Ovary (tissue), 10 donors: ENCODE measurements at places on chromosomes 11 and 22. TPM values are rescaled to one million over a fixed set of nuclear protein-coding genes. Genes with fewer than 3 reads are reported as not detected.

MUC5AC gene
- not detected for polyA plus RNA-seq

ELMOD1 gene
- 0.17 TPM for polyA plus RNA-seq

FERMT3 gene
- 6.4 TPM for polyA plus RNA-seq

CARD18 gene
- polyA plus RNA-seq, result not detected

CD3G gene
- 0.17 TPM for polyA plus RNA-seq

MPZL2 gene
- 9.6 TPM for polyA plus RNA-seq

TCN1 gene
- polyA plus RNA-seq, result not detected

RTN4RL2 gene
- not detected for polyA plus RNA-seq

DNA sequence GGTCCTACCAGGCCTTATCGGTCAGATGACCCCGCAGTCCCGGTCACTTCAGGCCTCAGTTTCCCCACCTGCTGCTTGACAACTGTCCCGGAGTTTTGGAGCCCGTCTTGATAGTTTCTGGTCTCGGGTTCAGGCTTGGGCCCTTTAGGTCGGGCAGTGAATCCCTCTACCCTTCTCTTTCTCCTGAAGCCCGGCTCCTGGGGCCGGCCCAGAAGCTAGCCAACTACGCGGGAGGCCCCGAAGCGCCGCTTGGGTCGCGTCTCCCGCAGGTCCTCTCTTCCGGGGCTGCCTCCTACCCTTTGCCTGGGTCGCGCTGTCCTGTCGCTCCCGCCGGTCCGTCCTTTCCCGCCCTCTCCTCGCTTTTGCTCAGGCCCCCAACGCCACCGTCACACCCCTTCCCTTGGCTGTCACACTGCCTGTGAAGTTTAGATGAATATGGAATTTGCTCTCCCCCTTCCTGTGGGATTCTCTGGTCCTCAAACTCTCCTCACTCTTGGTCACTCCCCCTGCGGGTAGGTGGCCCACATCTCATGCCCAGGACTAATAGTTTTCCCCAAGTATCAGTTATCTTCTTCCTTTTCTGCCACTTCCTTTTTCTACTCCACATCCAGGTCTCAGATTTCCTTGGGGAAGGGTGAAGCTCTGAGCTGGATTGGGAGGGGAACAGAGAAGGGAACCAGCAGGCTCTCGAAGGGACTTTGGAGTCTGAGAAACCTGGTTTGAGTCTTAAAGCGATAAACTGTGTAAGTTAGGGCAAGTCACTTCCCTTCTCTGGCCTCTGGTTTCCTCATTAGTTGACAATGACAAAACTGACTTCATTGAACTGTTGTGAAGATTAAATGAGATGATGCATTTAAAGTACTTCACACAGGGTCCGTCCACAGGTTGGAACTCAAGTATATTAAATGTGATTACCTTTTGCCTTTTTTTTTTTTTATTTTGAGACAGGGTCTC, 790 bp downstream of the RAB1B start:
- DNase-seq, result no peak

DNA sequence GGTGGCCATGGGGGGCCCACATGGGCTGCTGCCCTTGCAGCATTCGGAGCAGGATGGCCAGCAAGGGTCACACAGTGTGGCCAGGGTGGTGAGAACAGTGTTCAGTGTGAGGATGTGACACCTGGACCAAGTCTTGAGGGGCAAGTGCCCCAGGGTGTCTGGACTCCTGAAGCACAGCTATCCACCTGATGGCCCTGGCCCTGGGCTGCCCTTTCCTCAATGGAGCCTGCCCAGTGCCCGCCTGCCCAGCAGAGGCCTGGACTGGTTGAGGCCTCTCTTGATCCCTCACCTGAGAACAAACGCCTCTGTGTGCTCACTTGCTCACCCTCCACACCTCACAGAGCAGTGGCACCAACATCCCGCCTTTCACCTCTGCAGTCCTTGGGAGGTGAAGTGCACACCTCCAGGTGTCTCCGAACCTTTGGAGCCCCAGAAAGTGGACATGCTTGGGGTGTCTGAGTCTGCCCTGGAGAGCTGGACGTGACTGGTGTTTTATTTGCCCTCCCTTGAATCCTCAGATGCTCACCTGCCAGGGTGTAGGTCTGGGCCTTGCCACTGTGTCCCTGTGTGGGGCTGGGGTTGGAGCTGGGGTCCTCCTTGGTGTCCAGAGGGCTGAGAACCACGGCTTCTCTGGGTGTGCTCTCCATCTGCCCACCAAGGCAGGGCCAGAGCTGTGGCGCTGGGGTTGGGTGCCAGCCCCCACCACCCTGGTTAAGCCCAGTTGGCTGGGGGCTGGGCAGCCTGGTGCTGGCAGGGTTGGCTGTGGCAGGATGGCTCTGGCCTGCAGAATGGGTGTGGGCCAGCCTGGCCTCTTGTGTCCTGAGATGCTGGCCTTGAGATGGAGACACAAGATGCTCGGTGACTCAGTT, 3.8 kb upstream of the MUC2 start:
- peak; percentile 4 for DNase-seq

GRCh38 chr11:63491636-63492372, 837 bp upstream of the PLAAT5 start:
- DNase-seq, result no peak

- no peak for DNase-seq
Observed at GRCh38 chr22:41003066-41003465, 51.9 kb downstream of the RBX1 start.

- DNase-seq, result no peak
Observed at GRCh38 chr11:75946531-75947530, 131.8 kb downstream of the UVRAG start.

- DNase-seq, result peak; percentile 31
Observed at GRCh38 chr11:74570266-74571061, 21.9 kb upstream of the POLD3 start.

DNA sequence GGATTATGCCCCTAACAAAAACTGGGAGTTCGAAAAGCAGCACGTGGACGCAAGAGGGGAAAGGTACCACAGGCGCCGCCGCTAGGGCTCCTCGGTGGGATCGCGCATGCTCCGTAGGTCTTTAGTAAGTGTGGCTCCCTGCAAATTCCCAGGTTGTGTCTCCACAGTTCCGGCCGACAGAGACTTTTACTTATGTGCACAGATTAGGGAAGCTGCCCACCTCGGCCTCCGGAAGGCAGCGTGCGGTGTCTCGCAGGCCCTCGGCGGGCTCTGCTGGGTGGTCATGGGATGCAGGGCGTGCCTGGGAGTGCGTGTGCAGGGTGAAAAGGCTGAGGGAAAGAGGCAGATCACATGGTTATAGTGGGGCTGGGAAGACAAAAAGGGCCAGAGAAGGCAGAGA, 39.7 kb upstream of the PANX1 start:
- no peak for DNase-seq

- no peak for DNase-seq
Observed at GRCh38 chr11:61711498-61711897, 31.3 kb downstream of the DAGLA start.

- DNase-seq, result peak; percentile 49
Observed at GRCh38 chr11:111331711-111332479, 33.5 kb downstream of the POU2AF3 start.

GRCh38 chr11:18408558-18409291, 3.4 kb upstream of the LDHC start:
- no peak for DNase-seq

DNA sequence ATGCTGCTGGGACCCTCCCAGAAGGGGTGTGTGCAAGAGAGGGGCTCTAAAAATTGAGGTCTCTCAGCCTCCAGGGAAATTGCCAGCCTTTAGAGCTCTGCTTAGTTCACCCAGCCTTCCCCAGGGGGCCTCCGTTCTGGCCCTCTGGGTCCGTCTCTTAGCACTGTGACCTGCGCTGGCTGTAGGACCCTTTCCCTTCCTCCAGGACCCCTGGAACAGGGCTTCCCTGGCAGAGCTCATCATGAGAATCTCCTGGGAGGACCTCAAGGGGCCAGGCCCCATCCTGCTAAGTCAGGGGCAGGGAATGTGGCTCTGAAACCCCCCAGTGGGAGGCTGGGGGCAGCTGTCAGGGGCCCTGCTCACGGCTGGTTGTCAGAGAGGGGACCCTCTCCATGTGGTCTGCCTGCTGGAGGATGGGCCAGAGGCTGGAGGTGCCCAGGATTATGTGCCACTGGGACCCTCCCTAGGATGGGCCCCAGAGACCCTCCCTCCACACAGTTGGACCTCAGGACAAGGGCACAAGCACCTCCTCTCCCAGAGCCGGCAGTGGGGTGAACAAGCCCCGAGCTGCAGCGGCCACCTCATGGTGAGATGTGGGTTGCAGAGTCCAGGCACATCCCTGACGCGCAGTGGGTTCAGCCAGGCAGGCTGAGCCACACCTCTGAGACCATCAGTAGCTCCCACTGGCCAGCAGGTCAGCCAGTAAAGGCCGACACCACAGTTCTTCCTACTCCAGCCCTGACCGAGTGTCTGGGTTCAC, 27.1 kb upstream of the GAL start:
- no peak for DNase-seq

DNA sequence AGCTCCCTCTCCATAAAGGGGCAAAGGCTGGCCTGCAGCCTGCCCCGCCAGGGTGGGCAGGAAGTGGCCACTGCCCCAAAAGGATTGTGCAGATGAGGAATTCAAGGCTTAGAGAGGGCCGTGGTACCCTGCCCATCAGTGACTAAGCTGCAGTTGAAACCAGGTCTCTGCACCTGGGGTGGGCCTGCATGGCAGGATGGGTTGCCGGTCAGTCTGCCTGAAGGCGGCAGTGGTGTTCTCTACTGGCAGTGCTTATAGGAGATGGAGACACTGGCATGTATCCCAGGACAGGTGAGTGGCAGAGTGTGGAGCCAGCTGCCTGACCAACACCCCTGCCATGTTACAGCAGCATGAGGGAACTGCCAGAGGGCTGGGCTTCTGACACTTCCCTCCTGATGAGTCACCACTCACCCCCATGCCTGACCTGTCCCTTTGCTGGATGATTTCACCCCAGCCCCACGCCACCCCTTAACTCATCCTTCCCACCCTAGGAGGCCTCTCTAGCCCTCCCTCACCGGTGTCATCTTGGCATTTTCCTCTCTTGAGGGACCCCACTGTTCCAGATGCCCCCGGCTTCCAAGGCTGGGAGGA, 70.2 kb upstream of the LMO1 start:
- DNase-seq, result no peak

GRCh38 chr11:67996051-67996450, 7.8 kb downstream of the UNC93B1 start:
- DNase-seq, result no peak

DNA sequence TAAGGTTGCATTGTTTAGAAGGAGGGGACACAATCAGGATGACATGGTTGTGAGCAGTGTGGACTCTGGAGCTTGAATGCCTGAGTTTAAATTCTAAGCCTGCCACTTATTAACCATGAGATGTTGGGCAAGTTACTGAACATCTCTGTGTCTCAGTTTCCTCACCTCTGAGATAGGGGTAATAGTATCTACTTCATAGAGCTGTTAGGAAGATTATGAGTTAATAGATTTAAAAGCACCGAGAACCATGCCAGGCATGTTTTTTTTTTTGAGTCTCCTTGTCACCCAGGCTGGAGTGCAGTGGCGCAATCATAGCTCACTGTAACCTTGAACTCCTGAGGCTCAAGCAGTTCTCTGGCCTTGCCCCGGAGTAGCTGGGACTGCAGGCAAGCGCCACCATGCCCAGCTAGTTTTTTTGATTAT, 33.3 kb downstream of the ST14 start:
- no peak for DNase-seq

- DNase-seq, result peak; percentile 60
Observed at GRCh38 chr11:123103326-123103980, 41.5 kb upstream of the HSPA8 start.

GRCh38 chr11:36500315-36500721, 9.8 kb downstream of the TRAF6 start:
- DNase-seq, result no peak
